ENCODE measurements at places on chromosomes 4 and X.

DNA sequence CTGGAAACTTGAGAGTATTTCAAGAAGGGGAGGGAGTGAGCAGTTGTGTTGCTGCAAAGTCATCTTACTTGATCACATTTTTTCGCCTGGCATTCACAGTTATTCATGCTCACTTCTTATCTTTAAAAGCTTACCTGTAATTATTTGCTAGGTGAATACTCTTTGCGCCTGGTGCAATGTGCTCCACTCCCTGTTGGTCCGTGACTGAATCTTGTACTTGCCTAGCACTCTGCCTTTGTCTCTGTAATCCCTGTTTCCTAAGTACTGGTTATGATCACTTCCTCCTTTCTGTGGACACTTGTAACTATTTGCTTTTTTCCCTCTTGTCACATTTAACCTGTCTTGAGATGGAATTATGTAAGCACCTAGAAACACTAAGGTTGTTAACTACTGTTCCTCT, 5.8 kb downstream of the BMP2K start:
- no peak for DNase-seq

GRCh38 chr4:173264245-173264644, 69.9 kb downstream of the HMGB2 start:
- DNase-seq, result no peak

DNA sequence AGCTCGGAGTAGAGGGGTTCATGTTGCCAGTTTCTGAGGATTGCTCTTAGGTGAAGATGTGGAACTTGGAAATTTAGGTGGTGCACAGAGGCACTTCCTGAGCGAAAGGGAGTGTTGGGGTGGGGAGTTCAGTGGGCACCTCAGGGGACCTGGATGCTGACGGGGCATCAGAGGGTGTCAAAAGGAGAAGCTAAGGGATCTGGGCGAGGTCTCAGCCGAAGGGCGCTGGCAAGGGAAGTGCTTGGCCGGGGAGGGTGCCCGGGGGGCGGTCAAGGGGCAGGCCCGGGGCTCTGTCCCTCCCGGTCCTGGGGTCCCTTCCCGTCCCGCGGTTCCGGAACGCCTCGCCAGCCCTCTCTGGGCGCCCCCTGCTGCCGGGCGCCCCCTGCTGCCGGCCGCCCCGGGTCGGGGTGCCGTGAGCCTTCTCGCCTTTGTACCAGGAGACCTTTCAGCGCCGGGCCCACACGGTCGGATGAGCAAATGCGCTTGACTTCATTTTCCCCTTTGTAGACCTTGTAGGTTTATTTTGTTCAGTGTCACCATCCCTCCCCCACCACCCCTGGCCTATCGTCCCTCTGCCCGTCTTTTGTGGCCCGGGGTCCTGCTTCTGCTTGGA, 3.0 kb upstream of the PHOX2B start:
- no peak for DNase-seq

GRCh38 chrX:150683536-150684146, 9.6 kb upstream of the MTMR1 start:
- DNase-seq, result no peak

DNA sequence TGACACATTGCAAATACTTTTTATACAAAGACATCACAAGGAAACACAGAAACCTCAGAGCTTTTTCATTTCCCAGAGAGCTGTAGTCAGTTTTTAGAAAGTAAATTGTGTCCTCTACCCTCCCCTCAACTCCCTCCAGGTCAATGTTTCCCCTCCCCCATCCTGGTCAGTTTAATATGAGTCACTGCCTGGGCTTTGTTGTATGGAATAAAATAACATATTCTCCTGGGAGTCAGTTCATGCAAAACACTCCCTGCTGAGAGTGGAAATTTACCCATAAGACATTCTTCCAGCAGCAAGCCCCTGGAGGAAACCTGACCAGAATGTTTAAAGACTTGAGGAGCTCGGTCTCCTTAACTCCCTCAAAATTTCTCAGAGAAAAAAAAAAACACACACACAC, 270.1 kb upstream of the LDB2 start:
- peak; percentile 35 for DNase-seq

DNA sequence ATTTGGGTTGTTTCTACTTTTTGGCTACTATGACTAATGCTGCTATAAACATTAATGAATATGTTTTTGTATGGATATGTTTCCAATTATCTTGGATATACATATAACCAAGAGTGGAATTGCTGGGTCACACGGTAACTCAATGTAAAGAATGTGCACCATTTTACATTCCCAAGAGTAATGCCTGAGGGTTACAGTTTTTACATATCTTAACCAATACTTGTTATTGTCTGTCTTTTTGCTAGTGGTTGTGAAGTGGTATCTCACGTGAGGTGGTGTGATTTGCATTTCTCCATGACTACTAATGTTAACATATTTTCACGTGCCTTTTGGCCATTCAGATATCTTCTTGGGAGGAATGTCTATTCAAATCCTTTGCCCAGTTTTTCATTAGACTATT, 200.3 kb upstream of the MAB21L2 start:
- DNase-seq, result no peak

DNA sequence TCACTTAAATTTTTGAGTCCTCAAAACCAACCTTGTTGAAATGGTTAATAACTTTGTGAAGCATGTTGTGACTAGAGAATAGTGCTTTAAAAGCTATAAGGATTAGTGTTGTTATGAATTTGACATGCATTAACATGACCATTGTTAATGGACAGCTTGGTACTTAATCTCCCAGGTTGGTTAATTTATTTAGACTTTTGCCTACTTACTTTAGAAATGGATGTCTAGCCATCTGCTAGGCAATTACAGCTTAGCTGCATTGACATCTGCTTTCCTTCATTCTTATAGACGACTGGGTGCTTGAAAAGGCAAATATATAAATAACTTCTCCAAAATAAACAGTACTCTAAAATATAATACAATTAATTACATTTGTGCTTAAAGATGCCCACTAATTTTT, 368.0 kb downstream of the CCSER1 start:
- no peak for DNase-seq

- peak; percentile 29 for DNase-seq
These were observed 738.6 kb downstream of the PCDH7 start for GRCh38 chr4:31458813-31459212.

DNA sequence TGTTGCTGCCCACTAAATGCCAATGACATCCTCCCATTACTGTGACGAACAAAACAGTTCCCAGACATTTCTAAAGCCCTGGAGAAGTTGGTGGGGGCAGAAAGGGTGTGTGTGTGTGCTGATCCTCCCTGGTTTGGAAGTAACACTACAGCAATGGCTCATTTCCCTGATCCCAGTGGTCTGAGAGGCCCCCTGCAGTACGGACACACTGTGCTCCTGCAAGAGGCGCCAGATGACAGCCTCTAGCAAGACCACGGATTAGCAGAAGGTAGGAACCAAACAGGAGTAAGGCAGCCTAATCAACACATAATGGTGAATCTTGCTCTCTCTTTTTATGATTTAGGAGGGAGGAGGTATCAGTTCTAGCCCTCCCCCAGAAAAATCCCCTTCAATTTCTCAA, 49.6 kb downstream of the CHRDL1 start:
- DNase-seq, result no peak

All from GM04504 (cell line).